Left renal cortex interstitium (tissue), 4 donors: ENCODE measurements at places on chromosomes 1 and 21. TPM values are rescaled to one million over a fixed set of nuclear protein-coding genes. Genes with fewer than 3 reads are reported as not detected.
A peak's percentile ranks its signal among the peaks of the same experiment; 100 is the strongest.

Gene ENAH
- polyA plus RNA-seq: 114 TPM

GRCh38 chr1:8516793-8517556 is 199.1 kb downstream of the SLC45A1 start:
- no peak for DNase-seq

DNA sequence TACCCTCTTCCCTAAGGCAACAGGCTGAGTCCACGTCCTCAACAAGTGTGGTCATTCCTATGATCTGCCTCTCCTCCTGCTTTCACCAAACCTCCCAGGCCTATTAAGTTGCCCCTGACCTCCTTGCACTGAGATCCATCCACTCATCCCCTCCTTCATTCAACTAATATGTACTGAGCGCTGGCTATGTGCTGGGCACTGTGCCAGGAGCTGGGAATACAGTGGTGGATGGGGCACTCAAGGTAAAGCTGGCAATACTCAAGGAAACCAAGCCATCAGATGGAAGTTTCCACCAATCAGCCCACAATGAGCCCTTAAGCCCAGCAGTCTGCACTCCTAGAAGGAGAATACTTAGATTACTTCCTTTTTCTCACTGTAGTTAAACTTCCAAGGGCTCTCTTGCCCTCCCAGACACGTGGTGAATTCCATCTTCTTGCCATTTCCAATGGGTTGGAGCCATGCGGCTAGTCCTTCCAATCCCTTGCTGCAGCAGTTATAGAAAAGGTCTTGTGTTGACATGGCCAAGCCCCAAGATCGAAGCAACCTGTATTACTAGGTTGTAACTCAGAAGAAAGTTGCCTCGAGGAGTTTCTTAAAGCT is 279.9 kb upstream of the RUNX1 start:
- DNase-seq: no peak

- no peak for DNase-seq
Observed at GRCh38 chr1:11143907-11144306, 44.2 kb upstream of the EXOSC10 start.

DNA sequence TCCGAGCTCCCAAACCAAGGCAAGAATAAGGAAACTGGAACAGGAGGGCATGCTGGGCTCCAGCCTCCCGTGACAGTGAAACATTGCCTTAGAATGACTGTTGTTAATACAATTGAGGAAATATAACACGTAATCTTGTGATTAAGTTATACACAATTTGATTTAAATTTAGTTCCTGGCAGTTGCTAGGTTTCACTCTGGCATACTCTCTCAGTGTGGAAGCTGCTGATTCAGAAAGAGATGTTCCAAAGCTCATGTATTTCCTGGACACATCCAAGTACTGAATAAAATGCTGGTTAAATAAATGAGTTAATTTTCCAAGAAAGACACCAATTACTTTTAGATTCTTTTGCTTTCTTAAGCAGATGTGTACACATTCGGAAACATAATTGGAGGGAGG is 176.1 kb downstream of the GRIK1 start:
- no peak for DNase-seq

DNA sequence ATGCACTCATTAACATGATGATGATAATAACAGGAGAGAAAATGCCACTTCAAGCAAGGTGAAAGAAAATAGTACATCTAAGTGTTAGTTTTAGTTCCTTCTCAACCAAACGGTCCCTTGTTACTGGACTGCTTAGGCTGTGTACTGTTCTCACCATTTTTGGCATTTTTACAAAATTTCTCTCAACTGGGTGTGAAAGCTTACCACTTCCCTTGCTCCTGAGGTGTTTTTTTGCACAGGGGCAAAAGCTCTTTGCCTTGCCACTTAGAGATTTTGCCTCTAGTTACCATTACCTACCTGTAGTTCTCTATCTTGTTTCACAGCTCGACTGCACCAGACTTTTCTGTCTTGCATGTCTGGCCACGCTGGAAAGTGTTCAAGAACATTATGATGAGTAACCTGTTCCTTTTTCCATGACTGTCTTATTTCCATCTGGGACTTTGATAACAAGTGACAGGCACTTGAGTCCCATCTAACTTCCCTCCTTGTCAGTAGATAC is 10.7 kb downstream of the NEK7 start:
- DNase-seq: no peak

- DNase-seq: no peak
Observed at GRCh38 chr1:46723901-46724300, 5.0 kb upstream of the EFCAB14 start.

- no peak for DNase-seq
Observed at GRCh38 chr1:24679725-24680124, 36.6 kb downstream of the SRRM1 start.

Gene INSRR
- polyA plus RNA-seq: 1.6 TPM

Gene OR2L8
- polyA plus RNA-seq: not detected

Gene TEDDM1
- polyA plus RNA-seq: 0.23 TPM

DNA sequence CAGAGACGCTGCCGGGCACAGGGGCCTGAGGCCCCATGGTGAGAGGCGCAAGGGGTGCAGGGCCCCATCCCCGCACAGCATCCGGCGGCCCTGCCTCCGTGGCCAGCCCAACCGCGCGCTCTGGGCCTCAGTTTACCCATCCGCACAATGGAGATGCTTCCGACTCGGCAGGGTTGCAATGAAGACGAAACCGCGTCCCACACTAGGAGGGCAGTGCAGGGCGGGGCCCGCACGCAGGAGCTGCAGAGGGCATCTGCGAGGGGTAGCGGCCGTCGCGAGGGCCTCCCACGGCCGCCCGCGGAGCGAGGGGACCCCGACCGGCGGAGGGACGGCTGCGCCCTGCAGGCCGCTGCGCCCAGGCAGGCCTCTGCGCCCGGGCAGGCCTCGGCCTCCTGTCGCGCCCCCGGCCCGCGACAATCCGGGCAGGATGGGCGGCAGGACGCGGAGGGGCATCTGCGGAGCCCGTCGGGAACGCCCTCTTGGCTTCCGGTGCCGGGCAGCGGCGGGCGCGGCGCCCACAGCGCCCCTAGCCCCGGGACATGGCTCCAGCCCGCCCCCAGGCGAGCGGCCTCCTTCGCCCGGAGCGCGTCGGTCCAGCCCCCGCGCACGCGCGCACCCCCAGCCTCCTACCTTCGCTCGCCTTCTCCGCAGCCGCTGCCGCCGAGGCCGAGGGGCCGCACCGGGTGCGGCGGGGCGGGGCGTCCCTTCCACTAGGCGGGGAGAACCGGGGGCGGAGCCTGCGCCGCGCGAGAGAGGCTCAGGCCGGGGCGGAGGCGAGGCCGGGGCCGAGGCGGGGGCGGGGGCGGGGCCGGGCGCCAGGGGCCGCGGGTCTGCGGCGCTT is 15.3 kb downstream of the RNU1-1 start:
- DNase-seq: peak; percentile 74

DNA sequence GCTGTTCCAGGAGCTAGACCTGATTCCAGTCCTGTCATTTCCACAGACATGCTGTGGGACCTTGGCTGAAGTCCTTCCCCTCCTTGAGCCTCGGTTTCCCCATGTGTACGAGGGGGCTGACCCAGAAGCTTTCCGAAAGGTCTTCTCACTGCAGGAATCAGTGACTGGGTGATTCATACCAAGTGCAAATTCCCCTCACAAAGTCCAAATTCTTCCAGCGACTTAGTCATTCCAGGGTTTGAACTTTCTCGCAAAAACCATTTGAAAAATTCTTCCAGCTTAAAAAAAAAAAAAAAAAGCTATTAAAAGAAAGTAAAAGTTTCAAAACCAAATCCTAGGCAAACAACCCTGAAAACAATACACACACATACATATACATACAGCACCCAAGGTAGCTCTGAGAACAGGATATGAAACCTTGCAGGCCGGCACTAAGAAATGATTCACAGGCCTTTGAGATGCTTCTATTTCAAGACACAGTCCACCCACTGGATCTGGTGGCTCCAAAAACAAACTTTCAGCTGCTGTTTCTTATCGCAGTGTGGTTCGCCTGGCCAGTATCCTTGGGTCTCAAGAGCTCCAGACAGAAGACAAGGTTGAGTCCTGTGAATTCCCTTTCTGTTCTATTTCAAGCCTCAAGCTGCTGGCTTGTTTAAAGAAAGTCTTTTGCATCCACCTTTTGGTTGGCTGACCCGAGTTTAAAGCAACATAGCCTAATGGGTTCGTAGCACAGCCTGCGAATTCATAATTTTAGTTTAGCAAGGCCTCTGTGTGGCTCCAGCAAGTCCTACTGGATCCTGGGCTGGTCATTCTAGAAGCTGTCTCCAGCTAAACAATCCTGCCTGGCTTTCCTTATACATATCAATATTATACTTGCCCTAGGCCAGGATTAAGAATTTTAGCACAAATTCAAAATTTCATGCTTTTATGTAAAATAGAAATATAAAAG is 18.0 kb upstream of the ID3 start:
- DNase-seq: no peak

- no peak for DNase-seq
Observed at GRCh38 chr1:171174560-171175294, 10.4 kb upstream of the FMO2 start.

DNA sequence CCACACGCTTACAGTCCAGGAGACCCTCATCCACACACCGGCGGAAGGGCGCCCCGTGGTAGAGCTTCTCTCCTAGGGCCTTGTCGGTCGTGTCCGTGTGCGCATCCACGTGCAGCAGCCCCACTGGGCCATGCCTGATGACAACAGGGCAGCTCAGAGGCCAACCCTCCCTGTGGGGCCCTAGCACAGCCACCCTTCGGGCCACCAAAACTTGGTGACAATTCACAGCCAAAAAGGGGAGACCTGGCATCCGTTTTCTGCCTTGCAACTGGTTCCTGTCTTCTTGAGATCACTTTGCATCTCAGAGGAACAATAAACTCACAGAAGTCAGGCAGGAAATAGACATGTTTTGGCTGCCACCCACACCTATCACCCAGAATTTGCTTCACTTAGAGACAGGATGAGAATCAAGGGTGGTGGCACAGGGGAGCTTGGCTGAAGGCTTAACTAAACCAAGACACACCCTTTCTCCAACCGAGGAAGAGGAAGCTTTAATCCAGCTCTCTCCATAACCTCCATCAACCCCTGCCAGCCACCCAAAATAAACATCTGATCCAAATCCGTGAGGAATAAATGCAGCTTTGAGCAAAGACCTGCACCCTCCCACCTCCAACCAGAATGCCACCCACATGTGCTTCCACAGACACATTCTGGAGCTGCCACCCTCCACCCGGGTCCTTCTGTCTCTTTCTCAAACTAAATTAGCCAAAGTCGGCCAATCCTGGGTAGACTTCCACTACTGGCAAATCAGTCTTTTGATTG is 5.7 kb downstream of the AGMAT start:
- no peak for DNase-seq

DNA sequence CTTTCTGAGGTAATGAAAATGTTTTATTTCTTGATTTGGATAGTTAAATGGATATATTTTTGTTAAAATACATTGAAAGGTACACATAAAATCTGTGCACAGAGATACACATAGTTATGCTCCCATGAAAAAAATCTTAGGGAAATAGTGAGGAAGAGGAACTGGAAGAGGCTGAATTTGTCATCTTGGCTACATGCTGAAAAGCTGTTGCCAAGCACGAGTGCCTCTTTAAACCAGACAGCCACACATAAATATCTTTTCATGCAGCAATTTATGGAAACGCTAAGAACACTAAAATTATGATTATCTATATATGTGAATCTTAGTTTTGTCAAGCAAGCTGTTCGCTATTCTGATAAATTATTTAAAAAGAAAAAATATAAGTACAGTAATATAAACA is 12.8 kb upstream of the ADAR start:
- DNase-seq: no peak

- no peak for DNase-seq
Observed at GRCh38 chr1:153488731-153489130, 28.3 kb upstream of the S100A7 start.

DNA sequence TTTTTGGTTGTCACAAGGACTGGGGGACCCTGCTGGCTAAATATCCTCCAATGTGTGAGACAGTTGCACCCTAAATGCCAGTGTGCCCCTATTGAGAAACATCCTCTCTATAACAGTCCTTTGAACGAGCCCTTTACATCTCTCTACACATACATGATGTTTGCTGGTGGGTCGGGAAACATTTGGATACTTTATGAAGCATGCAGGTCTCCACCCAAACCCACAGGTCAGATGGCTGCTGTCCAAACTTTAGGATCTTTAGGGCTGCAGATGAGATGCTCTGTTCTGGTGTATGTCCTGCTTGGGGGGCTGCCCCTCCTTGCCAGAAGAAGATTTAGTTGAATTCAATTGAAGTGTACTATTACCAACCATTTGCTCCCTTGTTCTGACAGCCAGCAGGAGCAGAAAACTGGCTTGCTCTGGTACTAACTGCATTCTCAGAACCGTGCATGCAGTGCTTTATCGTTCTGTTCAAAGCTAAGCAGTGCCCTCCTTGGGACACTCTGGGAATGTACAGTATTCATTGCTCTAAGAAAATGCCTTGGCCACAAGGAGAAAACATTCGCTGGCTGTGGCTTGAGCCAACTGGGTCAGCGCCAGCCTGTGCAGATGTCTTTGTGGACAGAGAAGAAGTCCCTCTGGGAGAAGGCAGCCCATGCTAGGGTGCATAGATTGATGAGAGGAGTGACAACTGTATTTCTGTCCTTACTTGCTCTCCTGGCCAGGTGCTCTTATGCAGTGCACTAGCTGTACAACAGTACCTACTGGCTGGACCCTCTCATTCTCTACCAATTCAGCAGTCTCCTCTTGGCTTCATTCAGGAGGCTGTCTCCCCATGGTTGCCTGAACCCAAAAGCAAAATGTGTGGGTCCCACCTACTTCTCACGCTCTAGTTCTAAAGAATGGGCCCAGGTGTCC is 61.4 kb upstream of the DIRAS3 start:
- peak; percentile 60 for DNase-seq

- no peak for DNase-seq
Observed at GRCh38 chr1:213264531-213264930, 213.5 kb downstream of the RPS6KC1 start.

Gene PCAT6
- 3.6 TPM for polyA plus RNA-seq

Gene FMO2
- 0.52 TPM for polyA plus RNA-seq
